ENCODE measurements at places on chromosomes 5 and 9.
A peak's percentile ranks its signal among the peaks of the same experiment; 100 is the strongest.

- no peak for DNase-seq
These were observed 83.0 kb downstream of the OXCT1 start for GRCh38 chr5:41787265-41787664.

DNA sequence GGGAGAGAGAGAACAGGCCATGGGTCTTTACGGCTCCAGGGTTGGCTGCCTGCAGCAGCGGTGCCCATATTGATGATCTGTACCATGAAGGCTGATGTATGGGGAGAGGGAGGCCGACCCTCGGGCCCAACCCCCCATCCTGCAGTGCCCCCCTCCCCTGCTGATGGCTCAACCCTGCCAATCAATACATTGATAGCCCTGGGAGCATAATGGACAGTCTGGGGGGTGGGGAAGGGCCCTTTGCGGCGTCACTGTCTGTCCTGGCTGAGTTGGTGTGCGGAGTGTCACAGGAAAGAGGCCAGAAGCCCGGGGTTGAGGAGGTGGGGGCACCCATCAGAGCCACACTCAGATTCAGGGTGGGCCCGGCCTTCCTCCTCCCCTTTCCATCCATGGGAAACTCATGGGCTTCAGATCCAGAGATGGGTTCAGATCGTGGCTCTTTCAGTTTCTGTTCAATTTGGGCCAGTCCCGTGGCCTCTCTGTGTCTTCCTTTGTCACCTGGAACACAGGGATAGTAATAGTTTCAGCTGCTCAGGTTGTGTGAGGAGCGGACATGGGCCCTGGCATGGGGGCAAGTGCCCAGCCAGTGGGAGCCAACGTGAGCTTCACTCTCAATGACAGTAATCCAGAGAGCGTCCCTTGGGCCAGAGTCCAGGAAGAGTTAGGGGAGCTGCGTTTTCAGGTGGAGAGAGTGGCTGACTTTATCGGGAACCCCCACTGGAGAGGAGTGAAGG, 9.5 kb downstream of the FGF18 start:
- no peak for DNase-seq

GRCh38 chr5:137283801-137284200, 215.3 kb downstream of the SPOCK1 start:
- DNase-seq = no peak

DNA sequence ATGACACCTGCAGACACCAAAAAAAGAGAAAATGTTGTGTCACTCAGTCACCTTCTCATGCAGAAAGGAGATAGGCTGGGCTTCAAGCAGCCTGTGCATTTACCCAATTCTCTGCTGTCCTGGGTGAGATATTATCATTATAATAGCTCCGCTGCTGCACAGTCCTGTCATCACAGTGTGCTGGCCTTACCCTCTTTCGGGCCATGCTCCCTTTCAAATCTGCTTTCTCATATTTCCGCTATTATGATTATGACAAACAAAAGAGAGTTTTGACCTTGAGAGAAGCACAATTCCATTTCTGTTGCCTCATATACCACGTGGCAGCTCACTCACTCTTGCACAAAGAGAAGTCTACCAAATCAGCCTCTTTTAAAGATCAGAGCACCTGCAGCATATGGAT, 1350.1 kb upstream of the ACO1 start:
- DNase-seq = no peak

DNA sequence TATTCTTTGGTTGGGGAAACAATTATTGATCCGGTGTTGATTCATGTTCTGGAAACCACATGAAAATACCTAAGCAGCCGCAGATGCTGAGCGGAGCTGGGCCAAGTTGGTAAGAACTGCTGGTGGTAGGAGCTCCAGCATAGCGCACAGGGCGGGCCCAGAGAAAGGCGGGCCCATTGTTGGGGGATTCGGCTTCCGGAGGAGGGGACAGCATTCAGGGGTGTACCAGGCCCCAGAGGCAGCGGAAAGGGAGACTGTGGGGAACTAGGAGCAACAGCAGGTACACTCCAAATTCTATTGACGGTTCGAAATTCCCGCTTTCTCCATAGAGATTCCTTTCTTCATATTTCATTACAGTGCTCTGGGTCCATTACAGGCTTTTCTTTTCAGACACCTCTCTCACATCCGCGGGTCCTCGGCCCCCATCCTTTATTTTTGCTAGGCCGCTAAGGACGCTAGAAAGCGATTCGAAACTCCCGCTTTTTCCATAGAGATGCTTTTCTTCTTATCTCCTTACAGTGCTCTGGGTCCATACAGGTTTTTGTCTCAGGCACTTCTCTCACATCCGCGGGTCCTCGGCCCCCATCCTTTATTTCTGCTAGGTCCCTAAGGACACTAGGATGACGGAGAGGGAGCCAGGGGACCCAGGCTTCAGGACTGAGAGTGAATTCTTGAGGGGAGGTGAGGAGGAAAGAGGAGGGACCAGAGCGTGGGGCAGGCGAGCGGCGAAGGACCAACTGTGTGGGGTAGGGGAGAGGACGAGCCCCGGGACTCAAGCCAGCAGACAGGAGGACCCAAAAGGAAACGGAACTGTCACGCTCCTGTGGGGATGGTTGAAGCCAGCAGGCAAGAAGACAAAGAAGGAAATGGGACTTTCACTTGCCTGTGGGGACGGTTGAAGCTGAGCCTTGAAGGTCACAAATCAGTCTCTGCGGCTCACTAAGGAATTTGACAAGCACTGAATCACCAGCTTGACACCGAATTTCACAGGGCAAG, at the start of gene CCDC152:
CCDC152 (plus strand) TSS at position 213 of the 996 bp plus-strand sequence. CDS start 2,304 bp downstream, outside the sequence.
- peak; percentile 16 for DNase-seq

- no peak for DNase-seq
These were observed 52.3 kb downstream of the ZNF622 start for GRCh38 chr5:16413166-16413860.

DNA sequence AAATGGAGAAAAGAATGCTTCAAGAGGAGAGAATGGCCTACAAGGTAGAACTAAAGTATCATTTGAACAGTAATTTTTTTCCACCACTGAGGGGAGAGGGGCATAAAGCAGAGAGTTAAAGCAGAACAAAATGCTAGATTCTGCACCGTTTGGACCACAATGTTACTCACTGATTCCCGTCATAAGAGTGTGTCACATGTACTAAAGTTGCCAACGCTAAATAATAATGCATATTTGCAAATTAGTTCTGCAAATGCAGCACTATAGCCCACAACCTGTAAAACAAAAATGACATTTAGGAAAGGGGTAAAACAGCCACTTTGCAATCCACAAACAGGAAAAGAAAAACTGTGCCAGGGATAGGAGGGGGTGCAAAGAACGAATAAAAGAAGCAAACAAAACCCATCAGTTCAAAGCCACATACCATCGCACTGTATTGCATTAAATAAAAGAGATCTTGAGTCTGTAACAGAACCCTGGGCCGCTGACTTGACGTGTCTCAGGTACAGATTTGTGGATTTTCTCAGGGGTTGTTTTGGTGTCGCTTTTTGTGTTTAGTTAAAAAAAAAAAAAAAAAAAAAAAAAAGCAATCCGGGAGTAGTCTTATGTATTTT, 7.7 kb upstream of the NFIB start:
- DNase-seq = no peak

DNA sequence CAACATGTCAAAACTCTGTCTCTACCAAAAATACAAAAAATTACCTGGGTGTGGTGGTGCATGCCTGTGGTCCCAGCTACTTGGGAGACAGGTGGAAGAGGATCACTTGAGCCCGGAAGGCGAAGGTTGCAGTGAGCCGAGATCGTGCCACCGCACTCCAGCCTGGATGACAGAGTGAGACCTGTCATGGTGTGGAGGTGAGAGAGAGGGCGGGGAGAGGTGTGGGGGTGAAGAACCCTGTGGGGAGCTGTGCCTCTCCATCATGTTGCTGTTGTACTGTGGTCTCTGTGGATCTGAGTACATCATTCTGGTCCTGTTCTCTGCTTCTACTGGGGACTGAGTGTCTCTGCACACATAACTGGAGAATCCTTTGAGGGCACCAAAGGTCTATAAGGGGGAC, 11.3 kb upstream of the SLC34A1 start:
- no peak for DNase-seq

DNA sequence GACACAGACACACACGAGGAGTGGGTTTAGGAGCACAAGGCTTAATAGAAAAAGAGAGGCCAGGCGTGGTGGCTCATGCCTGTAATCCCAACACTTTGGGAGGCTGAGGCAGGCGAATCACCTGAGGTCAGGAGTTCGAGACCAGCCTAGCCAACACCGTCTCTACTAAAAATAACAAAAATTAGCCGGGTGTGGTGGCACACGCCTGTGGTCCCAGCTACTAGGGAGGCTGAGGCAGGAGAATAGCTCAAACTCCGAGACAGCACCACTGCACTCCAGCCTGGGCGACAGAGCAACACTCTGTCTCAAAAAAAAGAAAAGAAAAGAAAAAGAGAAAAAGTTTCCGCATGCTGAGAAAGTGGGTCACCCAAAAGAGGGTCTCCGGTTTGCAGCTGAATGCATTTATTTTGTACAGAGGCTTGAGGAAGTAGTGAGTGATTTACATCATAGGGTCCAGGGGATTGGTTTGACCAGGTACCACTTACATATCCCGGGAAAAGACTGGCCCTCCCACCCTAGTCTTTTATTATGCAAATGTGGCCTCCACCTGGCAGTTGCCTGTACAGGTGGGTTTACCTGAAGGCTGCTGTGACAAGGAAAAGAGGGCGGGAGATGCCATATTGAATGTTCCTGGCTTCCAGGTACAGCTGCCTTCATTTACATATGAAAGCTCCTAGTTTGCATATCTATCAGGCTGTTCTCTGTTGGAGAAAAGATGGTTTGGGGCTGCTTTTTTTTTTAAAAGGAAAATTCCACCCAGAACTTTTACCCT, 366.2 kb upstream of the GRAMD2B start:
- DNase-seq = no peak

DNA sequence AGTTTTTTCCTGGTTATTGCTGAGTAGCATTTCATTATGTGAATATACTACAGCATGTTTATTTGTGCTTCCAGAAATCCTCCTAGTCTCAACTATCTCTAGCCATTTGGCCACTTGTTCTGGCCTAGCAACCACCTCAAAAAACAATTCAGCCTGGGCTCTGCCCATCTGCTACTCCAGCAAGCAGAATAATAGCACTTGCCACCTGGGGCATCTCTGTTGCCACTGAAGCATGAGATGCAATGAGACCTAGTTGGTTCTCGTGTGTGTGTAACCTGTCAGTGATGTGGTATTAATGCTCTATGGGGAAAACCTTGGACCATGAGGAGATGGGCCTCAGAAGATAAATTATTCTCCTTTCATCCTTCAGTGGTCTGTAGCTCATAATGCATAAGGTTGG, 129.5 kb downstream of the RNF180 start:
- DNase-seq = no peak

- no peak for DNase-seq
These were observed 198.5 kb upstream of the ADAMTSL1 start for GRCh38 chr9:18275313-18275990.

DNA sequence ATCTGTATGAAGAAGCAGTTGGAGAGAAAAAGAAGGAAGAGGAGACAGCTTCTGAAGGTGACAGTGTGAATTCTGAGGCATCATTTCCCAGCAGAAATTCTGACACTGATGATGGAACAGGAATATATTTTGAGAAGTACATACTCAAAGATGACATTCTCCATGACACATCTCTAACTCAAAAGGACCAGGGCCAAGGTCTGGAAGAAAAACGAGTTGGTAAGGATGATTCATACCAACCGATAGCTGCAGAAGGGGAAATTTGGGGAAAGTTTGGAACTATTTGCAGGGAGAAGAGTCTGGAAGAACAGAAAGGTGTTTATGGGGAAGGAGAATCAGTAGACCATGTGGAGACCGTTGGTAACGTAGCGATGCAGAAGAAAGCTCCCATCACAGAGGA, 48.7 kb downstream of the CMYA5 start:
- no peak for DNase-seq

DNA sequence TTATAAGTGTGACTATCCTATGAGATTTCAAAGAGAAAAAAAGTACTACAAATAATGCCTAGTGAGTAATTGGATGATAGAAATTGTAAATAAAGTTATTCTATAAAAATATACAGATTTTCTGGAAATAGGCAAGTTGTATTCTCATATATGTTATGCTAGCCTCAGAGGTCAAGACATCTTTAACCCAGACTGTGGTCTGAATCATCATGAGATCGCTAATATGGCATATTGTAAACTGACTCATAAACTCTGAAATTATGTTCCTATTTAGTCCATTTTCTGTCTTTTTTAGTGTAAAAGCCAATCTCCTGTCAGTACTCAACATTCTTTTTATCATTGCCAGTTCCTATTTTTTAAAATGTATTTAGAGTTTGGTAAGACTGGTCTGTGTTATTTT, 14.2 kb downstream of the LOX start:
- no peak for DNase-seq

- no peak for DNase-seq
These were observed 73.4 kb upstream of the SLC44A1 start for GRCh38 chr9:105171076-105171475.

GRCh38 chr9:131270171-131271015, 5.9 kb downstream of the FAM78A start:
- DNase-seq = no peak

GRCh38 chr5:2135354-2135753, 252.6 kb upstream of the IRX4 start:
- DNase-seq = no peak

- DNase-seq = no peak
These were observed 73.7 kb downstream of the VPS13A start for GRCh38 chr9:77251050-77251449.

DNA sequence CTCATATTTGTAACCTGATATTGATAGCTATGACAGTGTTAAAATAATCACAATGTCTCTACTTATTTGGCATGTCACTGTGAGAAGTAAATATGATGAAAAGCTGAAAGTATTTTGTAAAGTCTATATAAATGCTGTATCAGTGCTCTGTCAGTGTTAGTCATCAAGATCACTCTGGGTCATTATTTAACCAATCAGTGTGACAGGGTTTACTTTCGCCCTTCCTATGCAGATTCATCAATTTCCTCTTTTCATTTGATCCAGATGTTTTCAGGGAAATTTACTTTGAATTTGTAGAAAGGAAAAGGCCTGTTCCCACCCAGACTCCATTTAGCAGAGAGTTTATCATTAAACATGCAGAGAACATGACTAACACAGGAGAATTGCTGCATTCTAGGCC, 9.9 kb upstream of the PCSK5 start:
- DNase-seq = no peak

DNA sequence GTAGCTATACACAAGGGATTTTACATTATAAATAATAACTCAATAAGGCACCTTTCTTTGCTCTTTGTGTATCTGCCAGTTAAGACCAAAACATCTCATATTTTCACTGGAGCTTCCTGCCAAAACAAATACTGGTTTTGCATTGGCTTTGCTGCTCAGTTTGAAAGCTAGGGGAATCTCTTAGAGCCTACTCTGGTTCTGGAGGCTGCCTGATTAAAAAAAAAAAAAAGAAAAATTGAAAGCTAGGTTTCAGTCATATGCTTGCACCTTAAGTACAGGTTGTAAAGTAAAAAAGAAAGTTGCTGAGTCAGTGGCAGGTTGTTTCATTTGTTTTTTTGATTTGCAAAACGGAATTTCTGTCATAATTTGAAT, 2.3 kb downstream of the DENND4C start:
- peak; percentile 55 for DNase-seq

- peak; percentile 32 for DNase-seq
These were observed 21.6 kb downstream of the BHMT start for GRCh38 chr5:79133121-79133656.
